Effector CD4-positive, alpha-beta T cell (primary cell): ENCODE measurements at places on chromosomes 13 and 19.

- DNase-seq = no peak
Observed at GRCh38 chr13:43564952-43565351, 221.8 kb downstream of the ENOX1 start.

GRCh38 chr19:5231857-5232678 is 108.5 kb downstream of the PTPRS start:
- DNase-seq = no peak

DNA sequence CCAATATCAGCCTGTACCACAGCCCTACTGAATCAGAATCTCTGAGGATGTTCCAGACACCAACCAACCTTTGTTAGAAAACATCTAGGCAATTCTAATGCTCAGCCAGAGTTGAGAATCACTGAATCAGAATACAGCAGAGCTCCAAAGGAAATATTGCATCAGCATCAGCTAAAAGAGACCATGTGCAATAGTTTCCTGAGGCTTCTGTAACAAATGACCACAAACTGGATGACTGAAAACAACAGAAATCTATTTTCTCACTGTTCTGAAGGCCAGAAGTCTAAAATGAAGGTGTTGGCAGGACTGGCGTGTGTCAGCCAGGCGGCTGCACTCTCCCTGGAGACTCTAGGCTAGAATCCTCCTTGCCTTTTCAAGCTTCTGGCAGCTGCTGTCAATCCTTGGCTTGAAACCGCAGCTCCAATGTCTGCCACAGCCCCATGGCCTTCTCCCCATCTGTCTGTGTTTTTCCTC is 1.2 kb upstream of the DCT start:
- DNase-seq = no peak

DNA sequence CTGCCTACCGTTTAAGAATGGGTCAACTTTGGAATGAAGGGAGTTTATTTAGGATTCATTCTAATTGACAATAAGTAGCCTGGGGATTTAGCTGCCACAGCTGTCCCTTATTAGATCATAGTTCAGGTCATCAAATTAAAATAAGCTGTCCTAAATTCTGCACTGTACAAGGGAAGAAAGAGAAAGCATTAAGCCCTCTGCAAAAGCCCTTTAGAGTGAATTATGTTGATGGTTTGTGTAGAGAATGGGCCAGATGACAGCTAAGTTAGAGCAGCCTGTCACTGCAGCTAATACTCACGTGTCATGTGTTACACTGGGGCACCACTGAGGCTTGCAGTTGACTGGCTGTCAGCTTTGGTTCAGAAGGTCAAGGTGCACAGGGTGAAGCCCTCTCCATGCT is 737.1 kb upstream of the SLC10A2 start:
- DNase-seq = no peak
